Activated T-cell treated with anti-CD3 and anti-CD28 coated beads, Interleukin-2, amount 50 U/mL, for 48 hours (primary cell): ENCODE measurements at places on chromosomes 16 and 17.

GRCh38 chr17:27559506-27560481 is 71.2 kb upstream of the LGALS9 start:
- no peak for DNase-seq

GRCh38 chr17:39915559-39915958 is 2.9 kb downstream of the GSDMB start:
- no peak for DNase-seq

GRCh38 chr17:76539631-76540271 is at the start of gene PRCD:
PRCD (plus strand) TSS chr17:76540044; CDS start chr17:76540142, 98 bp downstream.
- no peak for DNase-seq

- DNase-seq, result no peak
These were observed 75.0 kb downstream of the RPTOR start for GRCh38 chr17:80619535-80620235.

DNA sequence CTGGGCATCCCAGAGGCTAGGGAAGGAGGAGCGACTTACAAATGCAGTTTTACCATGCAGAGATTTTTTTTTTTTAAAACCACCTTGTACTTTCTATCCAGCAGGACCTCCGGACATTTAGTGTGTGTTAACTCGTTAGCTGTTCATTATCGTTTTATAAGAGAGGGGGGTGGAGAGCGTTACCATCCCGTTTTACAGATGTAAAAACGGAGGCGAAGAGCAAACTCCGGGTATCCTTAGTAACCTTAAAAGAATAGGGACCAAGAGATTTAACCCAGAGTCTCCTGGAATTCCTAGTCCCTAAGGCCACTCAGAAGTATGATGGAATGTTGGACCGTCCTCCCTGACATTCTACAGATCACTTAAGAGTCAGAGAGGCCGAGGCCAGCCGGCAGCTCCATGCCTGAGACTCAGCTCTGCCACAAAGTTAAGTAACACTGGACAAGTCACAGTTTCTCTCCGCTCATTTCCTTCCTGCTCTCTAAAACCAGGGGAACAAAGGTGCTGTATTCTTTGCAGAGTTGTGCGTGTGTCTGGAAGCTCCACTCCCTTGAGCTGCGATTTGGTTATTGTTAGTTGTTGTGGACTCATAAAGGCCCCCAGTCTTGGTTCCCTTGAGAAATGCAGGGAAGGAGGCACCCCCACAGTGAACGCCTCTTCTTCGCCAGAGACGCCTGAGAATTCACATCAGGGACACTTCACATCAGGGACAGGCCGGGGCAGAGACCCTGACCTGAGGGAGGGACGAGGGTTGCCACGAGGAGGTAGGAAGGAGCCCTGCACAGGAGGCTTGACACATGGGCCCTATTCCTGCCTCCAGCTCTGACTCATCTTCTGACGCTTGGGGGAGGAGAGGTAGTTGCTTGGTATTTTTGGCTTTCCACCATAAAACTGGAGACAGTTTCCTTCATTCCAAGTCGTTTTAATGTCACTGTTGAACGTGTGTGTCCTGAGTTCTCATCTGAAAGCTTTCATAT is 1.2 kb downstream of the DUSP14 start:
- DNase-seq, result peak; percentile 41

DNA sequence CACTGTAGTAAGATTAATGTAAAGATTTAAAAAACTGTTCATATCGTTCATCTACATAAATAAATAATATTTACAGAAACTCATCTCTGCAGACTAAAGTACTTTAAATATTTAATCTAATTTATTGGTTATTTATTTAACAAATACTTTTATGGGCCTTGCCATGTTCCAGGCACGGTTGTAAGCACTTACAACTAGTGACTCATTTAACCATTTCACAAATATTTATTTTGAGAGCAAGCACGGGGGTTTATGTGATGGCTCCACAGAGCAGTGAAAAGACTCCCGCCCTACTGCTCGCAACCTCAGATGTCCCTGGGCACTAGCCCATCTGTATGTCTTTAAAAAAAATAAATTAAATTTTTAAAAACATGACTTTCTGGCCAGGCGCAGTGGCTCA is 575.9 kb downstream of the WWOX start:
- DNase-seq, result no peak

DNA sequence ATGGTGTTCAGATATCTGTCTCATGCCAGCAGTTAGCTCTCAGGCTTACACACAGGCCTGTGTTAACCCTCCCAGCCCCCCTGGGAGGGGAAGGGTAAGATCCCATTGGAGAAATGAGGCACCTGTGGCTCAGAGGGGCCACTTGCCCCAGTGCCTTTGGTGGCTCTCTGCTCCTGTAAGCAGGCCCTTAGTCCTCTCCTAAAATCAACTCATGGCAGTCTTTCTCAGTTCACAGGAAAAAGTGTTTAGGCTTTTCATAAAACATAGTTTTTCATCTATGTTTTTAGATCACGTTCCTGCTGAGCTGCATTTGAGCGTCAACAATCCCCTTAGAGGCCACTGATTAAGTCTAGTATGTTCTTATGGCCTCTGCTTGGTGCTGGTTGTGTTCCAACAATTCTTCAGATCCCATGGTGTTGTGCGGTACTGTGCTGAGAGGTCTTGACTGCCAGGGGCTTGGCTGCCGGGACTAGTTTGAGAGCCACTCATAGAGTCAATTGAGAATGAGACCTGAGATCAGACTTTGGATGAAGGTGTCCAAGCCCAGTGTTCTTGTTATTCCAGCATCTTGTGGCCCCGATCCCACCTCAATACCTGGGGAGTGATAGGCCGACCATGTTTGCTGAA is 10.6 kb downstream of the TAOK2 start:
- no peak for DNase-seq

GRCh38 chr16:68539711-68540239 is 684 bp downstream of the ZFP90 start:
- peak; percentile 49 for DNase-seq

DNA sequence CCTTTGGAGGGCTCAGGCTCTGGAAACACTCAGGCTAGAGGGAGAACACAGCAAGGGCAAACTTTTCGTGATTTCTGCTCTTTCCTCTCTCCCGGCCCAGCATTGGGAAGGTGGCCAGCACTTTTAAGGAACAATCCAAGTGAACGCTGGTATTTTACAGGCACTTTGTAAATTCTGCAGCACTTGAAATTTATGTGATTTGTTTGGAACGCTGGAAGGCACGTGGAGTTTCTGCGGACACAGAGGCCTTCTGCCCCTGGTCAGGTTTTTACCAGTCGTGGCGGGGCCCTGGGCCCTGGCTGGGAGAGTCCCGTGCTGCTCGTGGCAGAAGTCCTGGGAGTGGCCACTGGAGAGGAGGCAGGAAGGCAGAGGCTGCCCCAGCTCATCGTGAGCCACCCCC is 188.6 kb downstream of the ENGASE start:
- DNase-seq, result no peak

- DNase-seq, result no peak
These were observed 54.3 kb downstream of the WNT3 start for GRCh38 chr17:46764000-46764708.

DNA sequence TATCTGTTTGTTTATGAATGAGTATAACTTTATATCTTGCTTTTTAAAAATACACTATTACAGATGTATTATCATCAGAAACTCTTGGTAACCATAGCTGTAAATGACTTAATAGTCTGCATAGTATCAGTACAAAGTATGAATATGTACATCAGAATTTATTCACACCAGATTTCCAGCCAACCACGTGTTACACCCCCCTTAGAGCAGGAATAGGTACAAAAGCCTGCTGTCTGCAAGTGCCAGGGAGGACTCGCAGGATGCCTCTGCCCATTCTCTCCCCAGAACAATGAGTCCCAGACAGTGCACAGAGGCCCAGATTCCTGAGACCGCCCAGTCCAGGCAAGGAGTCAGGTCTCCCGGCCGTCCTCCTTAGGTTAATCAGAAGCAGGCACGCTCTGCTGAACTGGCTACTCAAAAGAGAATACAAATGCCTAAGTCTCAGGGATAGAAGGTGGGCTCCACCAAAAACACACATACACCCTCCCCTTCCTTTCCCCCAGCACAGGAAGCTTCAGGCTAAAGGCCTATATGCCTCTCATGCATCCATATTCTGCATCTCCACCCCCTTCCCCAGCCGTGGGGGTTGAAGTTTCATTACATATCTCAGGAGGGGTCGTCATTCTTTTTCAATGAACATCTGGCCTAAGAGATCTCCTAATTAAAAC is 159.1 kb upstream of the CDH11 start:
- no peak for DNase-seq

- no peak for DNase-seq
These were observed 168.3 kb downstream of the SEC14L1 start for GRCh38 chr17:77308861-77309726.

DNA sequence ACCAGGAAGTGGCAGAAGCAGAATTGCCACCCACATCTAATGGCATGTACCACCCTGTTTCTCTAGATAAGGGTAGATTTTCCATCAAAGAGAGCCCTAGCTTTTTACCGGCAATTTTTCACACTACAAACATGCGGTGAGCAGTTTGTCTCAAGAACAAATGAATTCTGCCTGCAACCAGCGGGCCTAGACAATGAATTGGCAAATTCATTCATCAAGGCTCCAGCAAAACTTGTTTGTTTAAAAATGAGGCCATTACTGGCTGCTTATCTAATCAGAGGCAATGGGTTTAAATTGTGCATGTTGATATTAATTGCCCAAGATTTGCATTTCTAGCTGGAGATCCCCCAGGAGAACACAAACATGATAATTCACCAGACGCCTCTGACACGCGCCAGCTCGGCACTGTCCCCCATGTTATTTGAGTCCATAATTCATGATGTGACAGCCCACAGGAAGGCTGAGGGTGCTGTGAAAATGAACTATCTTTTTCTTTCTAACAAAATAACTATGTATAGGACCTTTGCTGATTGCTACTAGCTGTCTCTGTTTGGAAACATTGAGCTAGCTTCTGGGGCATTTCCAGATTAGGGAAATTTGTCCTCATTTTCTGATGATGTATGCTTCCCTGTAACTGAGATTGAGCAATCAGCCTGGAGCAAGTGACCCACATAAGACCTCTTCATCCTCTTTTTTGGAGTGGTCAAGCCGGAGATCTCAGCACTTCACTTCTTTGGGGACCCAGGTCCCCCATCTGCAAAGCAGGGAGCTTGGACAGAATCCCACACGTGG is 80.8 kb downstream of the CNGB1 start:
- DNase-seq, result no peak

DNA sequence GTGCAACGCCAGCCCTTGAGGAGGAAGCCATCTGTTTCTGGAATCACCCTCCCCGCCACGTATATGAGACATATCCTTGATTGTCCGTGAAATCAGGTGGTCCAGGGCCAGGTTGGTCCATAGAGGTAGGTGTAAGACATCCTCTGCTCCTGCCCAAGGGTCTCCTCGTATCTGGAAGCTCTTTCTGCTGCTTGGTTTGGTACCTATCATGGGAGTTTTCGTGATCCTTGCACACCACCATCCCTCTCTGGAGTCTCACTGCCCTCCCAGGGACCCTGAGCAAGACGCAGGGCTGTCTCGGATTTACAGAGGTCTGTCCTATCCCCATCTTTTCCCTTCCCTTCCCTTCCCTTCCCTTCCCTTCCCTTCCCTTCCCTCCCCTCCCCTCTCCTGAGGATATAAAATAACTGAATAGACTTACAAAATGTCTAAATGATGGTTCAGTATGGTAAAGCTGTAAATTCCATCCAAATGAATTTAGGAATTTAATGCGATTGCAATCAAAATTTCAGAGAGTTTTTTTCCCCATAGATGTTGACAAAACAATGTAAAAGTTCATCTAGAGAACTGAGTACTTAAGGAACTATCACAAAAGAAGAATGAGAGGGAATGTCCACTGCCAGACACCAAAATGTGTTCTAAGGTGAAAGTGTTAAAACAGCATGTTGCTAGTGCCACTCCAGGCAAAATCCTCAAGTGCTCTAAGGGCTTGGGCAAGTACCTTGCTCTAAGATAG is 2.0 kb upstream of the CCDC42 start:
- no peak for DNase-seq

DNA sequence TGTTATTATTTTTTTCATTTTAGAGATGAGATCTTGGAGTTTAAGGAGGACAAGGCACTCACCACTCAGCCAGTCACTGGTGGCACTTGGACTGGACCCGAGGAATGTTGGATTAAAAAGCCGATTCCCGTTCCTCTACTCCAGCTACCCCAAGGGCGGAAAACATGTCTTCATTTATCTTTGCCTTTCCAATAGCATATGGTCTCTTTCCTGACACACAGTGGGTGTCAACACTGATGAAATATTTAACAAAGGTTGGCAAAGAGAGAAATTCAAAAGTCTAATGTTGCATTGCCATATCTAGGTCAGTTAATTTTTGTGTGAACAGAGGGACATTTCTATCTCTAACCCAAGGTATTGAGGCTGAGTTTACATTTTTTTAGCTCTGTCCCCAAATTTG is 459.7 kb downstream of the RBFOX1 start:
- no peak for DNase-seq

GRCh38 chr17:42027961-42028790 is 8.3 kb downstream of the NKIRAS2 start:
- DNase-seq, result no peak
